ENCODE measurements at places on chromosomes 5 and 9.

GRCh38 chr9:130947618-130948140 lies 8.6 kb upstream of the FIBCD1 start:
- no peak for DNase-seq

DNA sequence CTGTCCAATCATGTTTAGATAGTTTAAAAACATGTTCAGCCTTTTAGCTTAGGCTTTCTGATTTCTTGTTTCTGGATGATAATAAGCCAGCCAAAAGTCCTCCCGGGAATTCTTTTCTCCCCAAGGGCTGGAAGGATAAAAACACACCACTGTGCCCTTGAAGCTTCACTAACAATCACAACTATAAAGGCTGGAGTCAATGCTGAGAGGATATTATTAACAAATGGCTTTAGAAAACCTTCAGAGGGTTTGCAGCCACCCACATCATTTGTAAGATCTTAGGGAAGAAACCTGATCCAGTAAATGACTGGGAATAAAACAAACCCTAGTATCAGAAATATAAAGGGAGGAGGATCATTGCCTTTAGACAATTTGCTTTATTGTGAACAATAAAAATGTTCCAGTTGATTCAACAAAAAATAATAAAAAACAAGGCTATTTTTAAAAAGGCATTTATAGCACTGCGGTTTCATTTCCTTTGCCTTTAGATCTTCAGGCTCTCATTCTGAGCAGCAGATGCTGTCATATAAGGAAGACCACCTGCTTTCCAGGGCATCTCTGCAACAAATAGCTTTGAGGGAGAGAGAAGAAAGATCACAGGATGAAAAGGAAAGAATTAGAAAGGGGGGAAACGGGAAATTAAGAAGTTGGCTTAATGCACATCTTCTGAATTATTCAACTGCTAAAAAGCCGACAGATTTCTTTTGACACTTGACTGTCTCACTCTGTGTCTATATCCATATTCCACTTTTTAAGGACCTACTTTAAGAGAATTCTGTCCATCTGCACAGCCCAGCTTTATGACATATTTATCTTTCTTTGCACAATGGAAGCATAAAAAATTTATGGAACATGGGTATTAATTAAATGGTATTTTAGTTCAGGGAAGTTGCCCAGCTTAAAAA lies 277.2 kb upstream of the SLC24A2 start:
- DNase-seq: no peak

DNA sequence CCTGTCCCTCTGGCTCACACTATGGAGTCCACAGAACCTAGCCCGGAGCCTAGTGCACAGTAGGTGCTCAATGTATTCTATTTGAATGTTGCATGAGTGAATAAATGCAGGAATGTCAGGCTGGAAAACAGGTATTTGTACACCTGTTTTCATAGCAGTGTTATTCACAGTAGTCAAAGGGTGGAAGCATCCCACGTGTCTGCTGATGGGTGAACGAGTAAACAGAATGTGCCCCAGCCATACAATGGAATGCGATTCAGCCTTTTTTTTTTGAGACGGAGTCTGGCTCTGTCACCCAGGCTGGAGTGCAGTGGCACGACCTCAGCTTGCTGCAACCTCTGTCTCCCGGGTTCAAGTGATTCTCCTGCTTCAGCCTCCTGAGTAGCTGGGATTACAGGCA lies 31.5 kb upstream of the IER5L start:
- DNase-seq: no peak

DNA sequence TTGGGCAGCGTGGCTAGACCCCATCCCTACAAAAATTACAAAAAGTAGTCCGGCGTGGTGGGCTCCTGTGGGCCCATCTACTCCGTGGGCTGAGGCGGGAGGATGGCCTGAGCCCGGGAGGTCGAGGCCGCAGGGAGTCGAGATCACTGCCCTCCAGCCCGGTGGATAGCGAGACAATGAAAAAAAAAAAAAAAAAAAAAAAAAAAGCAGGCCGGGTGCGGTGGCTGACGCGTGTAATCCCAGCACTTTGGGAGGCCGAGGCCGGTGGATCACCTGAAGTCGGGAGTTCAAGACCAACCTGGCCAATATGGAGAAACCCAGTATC lies 110.5 kb upstream of the LPCAT1 start:
- no peak for DNase-seq

DNA sequence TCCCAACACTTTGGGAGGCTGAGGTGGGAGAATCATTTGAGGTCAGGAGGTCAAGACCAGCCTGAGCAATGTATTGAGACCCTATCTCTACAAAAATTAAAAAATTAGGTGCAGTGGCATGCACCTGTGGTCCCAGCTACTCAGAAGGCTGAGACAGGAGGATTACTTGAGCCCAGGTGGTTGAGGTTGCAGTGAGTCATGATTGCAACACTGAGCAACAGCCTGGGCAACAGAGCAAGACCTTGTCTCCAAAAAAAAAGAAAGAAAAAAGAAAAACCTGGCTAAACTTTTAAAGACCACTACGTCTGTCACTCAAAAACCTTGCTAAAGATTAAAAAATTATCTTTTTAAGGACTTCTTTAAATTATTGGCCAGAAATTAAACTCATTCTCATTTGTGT lies 59.8 kb upstream of the ABCA1 start:
- DNase-seq: no peak

DNA sequence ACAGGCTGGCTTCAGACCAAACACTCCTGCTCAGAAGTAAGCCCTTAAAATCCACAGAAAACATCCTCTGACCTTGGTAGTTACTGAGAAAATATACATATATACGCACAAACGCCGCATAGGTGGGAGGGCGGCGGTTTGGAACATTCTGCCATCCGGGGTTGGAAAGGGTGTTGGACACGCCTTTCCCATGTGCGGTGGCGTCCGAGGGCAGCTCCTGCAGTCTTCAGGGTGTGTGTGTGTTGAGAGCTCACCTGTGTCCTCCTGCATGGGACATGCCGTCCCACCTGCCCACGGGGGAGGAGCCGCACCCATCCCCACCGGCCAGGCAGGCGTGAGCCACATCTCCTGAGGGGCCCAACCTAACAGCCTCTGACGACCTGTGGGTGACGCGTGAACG lies 28.2 kb downstream of the SLC9A3 start:
- DNase-seq: no peak

- DNase-seq: no peak
Measured at GRCh38 chr9:136326061-136326760, 1.1 kb upstream of the GPSM1 start.

DNA sequence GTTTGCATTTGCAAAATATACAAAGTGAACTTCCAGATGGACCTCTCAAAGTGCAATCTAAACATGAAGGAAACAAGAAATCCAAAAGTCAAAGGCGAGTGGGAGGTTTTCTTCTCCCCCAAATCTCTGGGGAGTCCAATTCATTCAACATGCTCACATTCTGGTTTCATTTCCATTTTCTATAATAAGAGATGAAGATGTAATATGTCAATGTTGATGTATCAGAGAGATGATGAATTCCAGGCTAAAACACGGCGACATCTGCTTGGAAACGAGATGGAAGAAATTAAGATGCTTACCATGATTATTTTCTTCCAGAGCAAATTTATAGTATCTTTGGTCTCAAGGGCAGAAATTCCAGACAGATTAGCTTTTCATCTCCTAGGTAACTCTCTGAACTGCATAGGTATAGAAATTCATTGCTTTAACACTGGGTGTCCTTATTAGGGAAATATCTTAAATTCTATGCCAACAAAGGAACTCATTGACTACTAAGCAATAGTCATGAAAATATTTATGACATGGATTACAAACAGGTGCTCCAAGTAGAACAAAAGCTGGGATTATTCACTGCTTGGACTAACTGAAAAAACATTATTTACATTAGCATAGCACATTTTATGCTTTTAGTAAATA lies 287.9 kb downstream of the SEC61B start:
- DNase-seq: no peak

DNA sequence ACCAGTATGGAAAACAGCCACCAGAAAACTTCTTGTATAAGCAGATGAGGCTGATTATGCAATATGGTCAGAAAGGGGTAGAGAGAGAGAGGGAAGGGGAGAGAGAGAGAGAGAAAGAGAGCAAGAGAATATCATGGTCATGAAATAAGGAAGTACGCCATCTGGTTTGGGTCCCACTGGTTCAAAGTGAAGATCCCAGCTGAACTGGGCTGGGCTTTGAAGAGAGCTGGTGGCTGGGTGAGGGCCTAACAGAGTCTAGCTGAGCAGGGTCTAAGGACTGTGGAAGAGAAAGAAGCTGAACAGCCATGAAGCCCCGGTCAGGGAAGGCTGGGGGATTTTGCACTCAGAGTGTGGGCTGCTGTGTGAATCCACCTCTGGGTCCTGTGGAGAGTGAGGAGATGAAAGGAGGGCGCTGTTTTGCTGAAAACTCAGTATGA lies 14.6 kb downstream of the TRIM14 start:
- DNase-seq: no peak

DNA sequence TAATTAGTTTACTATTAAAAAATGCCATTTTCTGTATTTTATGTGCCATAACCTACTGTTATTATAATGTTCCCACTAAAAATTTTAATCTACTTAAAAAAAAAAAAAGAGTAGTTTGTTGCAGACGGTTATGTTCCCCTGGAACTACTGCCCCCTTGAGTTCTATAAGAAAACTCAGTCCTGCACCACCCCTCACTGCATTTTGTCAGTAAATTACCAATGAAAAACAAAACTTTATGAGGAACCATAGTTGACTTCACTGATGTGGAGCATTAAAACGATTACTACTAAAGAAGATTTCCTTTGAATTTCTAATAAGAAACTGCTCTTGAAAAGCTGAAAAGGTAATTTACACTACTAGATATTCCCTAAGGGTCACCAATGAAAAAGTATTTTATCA lies 288.7 kb downstream of the FBXL17 start:
- DNase-seq: no peak

GRCh38 chr9:79492092-79493009 lies 79.4 kb upstream of the TLE4 start:
- DNase-seq: no peak

- no peak for DNase-seq
Measured at GRCh38 chr5:58040846-58041245, 419.0 kb downstream of the PLK2 start.

- no peak for DNase-seq
Measured at GRCh38 chr5:142815469-142815868, 45.3 kb downstream of the ARHGAP26 start.

DNA sequence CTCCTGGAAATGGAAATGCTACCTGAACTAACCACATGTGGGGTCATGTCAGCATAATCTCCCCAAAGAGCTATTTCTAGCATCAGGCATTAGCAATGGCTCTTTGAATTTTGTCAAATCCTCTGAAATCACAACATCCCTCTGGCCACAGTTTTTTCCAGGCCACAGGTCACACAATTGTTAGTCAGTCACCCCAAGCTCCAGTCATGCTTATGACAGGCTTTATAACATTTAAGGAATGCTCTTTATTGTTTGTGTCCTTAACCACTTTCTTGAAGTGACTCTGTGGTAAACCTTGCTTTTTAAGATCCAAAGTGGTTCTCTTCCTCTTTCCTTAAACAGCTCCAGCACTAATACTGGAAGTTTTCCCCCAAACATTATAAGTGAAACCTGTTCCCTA lies 169.2 kb upstream of the HMHB1 start:
- no peak for DNase-seq

DNA sequence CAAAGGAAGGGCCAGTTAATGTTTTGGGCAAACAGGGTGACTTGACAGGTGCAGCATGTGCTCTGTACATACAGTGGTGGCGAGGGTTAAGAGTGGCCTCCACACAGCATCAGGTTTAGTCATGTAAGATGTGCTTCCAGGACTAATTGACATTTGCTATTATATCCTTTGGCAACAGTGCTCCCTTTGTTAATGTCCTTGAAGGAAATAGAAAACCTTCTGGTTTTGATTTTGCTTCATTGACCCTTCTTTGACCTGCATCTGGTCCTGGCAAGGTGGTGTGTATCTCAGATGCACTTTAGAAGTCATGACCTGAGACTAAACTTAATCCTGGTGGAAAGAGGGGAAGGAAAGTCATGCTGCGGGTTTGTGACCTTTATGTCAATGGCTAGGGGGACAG lies 440.0 kb downstream of the ENC1 start:
- DNase-seq: no peak

DNA sequence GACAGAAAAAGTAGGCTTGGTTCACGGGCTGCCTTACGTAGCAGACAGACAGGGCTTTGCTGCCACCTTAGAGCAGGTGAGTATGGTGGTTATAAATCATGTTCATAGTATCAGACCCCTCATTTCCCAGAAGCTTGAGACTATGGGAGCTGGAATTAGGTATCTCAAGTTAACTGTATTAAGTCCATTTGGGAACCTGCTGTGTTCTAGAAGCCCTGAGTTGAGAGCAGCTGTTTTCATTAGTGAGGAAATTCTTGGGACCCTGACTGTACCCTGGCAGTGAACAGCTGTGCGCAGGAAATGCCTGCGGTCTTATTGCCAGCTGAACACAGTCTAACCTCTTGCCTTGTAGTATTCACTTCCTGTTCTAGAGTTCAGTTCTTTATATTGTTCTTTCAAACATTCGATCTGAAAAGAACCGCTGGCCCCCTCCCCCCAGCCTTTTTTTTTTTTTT lies 29.8 kb downstream of the UGCG start:
- DNase-seq: peak; percentile 49

DNA sequence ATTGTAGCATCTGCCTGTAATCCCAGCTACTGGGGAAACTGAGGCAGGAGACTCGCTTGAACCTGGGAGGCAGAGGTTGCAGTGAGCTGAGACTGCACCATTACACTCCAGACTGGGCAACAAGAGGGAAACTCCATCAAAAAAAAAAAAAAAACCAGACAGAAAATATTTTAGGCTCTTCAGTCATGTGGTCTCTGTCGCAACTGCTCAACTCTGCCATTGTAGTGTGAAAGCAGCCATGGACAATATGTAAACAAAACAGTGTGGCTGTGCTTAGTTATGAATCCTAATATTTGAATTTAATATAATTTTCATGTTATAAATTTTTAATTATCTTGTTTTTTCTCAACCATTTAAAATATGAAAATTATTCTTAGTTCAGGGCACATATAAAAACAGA lies 38.4 kb downstream of the ZFAND5 start:
- DNase-seq: no peak

- DNase-seq: no peak
Measured at GRCh38 chr5:88691230-88691582, 191.8 kb downstream of the MEF2C start.

- DNase-seq: no peak
Measured at GRCh38 chr5:435961-436640, 6.9 kb upstream of the EXOC3 start.

DNA sequence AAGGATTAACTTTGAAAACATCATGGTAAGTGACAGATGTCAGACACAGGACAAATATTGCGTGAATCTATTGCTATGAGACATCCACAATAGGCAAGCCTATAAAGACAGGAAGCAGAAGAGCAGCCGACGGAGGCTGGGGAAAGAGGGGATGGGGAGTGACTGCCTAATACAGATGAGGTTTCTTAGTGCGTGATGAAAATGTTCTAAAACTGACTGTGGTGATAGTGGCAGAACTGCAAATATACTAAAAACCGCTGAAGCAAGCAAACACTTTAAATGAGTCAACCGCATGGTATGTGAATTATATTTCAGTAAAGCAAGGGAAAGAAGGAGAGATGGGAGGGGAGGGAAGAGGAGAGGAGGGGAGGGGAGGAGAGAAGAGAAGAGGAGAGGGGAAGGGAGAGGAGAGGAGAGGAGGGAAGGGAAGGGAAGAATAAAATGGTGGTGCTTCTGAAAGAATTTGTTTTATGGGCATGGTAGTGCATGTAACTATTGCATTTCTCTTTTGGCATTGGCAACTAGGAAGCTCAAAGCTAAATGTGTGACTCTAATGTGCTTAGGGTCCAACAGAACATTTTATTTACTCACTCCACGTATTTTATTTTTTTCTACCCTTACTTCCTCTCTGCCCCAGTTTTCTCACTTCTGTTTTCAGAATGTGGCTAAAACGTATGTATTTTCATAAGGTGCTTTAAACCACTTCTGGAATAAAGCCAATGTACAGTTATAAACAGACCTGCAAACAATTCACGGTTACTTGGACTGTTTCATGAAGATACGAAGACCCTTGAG lies 21.3 kb downstream of the AKNA start:
- no peak for DNase-seq
